ENCODE measurements at places on chromosomes 7 and 10.
A peak's percentile ranks its signal among the peaks of the same experiment; 100 is the strongest.

GRCh38 chr10:74419958-74420375 is 268.9 kb downstream of the ADK start:
- peak; percentile 45 for DNase-seq

GRCh38 chr7:38127216-38128207 is 50.5 kb upstream of the STARD3NL start:
- no peak for DNase-seq

DNA sequence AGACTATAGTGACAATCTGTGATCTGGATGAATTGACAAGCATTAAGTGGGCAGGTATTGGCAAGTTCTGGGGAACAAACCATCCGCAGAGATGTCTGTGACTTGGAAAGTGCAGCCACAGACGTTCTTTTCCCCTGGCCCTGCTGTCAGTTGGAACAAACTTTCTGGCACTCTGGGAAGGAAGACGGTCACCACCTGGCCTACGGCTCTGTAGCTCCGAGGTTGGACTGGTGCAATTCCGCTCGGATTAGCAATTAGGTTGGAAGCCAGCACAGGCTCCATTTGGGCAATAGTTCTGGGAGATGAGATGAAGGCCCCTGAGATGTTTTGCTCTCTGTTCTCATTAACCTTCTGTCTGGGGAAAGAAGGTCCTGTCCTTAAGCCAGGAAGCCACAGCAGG is 437.5 kb downstream of the CALN1 start:
- DNase-seq: no peak

GRCh38 chr7:159142730-159143129 is 1.9 kb downstream of the VIPR2 start:
- no peak for DNase-seq

DNA sequence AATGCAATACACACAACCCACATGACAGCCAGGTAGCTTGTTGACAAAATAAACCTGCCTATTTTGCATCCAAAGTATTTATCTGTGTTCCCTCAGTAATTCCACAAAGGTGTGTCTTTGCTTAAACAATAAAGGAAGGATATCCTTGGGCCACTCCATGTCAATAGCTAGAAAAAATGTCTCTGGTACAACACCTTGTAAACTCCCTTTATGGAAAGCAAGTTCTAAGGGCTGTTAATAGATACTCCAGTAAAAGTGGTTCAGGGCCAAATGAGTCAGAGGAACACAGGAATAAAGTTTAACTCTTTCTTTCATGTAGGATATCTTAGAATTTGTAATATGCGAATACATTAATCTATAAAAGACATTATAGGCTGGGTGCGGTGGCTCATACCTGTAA is 96.9 kb upstream of the LRRTM3 start:
- DNase-seq: no peak

DNA sequence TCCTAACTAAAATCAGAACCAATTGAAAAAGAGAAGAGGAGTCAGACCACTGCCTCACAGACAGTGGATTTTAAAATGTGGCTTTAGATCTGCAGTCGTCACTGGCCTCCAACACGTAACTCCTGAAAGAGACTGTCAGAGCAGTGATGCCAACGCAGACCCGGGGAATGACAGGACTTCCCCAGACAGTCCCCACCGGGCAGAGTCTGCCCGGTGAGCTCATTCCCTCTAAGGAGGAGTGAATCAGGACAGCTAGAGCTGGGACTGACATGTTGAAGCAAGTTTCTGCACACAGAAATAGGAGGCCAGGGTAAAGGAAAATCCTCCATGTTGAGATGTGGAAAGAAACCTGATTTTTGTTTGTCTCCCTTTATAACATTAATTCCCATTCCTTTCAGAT is 105.0 kb downstream of the TES start:
- DNase-seq: no peak

DNA sequence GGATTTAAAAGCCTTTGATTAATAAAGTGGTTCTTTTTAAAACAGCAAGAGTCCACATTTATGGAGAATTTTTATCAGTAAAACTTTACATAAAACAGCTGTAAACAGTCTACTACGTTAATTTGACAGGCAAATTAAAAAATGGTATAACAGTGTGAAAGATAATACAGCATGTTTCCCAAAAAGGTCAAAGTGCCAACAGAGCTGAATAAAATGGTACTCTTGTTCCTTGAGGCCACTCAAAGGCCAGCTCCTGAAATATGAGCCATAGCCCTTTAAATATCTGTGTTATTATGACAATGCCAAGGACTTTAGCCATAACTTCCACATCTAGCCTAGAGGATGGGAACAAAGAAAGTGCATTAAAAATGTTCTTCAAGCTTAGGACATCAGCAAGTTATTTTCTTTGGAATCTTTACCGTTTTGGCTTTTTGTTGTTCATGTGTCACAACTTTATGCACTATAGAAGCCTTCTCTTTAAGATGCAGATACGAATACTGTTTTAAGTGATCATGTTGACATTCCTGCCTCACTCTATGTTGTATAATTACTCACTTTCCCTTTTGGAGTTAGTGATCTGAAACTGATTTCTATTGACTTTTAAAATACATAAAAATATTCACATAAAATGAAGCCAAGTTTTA is 165.6 kb downstream of the RNLS start:
- DNase-seq: no peak

- DNase-seq: peak; percentile 1
Observed at GRCh38 chr7:146635205-146636032, 518.8 kb downstream of the CNTNAP2 start.

- DNase-seq: no peak
Observed at GRCh38 chr10:59708816-59709394, 745 bp downstream of the SLC16A9 start.

GRCh38 chr10:73785721-73786511 is 510 bp downstream of the ZSWIM8 start:
- no peak for DNase-seq

- DNase-seq: no peak
Observed at GRCh38 chr7:114527589-114527988, 113.0 kb downstream of the FOXP2 start.

GRCh38 chr10:44931621-44932516 is 20.7 kb downstream of the TMEM72 start:
- no peak for DNase-seq

DNA sequence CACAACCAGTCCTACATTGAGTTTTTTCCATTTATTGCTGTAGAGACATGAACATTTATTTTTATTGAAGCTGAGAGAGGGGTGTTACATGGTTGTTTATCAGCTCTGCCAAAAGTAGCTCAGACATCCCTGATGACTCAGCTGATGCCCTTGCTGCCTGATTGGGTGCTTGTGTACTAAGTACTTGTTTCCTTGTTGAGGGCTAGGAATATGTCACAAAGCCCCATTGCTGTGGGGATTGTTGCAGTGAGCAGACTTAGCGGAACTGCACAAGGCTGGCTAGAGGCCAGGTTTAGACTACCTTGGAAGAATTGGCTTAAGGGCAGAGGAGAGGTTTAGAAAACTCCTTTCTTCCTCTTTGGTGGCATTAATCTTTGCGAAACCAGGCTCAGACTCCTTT is 110.6 kb downstream of the AUTS2 start:
- no peak for DNase-seq

GRCh38 chr7:141369422-141369821 is 181.8 kb upstream of the AGK start:
- DNase-seq: no peak

GRCh38 chr10:124737708-124738107 is 6.5 kb downstream of the FAM53B start:
- no peak for DNase-seq

- DNase-seq: no peak
Observed at GRCh38 chr10:131848296-131848695, 52.5 kb upstream of the PPP2R2D start.

- DNase-seq: no peak
Observed at GRCh38 chr10:124325633-124325914, 93.1 kb downstream of the OAT start.

- peak; percentile 50 for DNase-seq
Observed at GRCh38 chr10:108911814-108912541, 1011.3 kb downstream of the XPNPEP1 start.

DNA sequence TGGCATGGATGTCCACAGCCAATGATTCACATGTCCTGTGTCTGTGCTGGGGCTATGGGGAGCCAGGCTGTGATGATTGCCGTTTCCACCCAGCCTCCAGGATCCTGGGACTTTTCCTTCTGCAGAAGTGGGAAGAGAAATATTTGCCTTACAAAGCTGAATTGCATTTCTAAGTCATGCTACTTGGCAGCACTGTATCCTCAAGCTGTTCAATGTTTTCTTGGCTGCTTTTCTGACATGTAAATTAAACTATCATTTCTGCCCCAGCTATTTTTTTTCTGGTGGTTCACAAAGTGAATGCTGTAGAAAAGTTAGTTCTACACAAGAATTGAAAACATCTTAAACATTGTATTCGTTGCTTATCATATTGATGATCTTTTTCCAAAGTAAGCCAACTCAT is 51.9 kb upstream of the TCERG1L start:
- no peak for DNase-seq

- no peak for DNase-seq
Observed at GRCh38 chr7:97871659-97872024, 566 bp downstream of the ASNS start.

- DNase-seq: no peak
Observed at GRCh38 chr7:602341-603141, 82.9 kb upstream of the PDGFA start.

DNA sequence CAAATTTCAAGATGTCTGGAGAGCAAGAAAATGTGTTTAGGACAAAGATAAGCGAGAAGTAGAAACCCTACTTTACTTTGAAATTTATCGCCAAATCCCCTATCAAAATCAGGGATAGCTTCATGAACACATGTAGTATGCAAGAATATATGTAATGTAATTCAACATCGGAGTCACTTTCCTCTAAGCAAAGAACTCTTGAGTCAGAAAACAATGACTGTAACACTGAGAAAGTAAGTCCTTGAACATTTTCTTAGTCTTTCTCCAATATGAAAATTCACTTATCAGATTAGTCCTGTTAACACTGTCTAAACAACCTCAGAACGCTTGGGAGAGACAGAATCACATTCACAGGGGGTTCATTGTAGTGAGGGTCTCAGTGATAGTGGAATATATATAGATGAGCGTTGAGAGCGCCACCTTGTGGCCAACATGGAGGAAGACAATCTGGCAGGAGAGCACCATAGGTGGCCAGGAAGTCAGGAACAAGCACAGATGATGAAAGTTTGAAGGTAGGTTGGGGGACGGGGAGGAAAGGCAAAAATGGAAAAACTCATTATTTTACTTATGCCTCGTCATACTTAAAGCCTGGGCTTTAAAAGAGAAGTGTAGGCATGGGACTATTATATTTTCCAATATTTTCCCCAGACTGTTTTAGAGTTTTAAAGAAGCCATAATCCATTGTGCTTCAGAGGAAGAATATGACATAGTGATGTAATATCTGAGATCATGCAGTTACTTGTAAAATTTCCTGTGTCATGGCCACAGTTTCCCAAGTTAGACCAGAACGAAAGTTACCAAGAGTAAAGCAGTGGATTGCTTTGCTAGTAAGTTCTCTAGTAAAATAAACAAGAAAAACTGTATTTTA is 115.5 kb upstream of the GNAI1 start:
- DNase-seq: peak; percentile 53

DNA sequence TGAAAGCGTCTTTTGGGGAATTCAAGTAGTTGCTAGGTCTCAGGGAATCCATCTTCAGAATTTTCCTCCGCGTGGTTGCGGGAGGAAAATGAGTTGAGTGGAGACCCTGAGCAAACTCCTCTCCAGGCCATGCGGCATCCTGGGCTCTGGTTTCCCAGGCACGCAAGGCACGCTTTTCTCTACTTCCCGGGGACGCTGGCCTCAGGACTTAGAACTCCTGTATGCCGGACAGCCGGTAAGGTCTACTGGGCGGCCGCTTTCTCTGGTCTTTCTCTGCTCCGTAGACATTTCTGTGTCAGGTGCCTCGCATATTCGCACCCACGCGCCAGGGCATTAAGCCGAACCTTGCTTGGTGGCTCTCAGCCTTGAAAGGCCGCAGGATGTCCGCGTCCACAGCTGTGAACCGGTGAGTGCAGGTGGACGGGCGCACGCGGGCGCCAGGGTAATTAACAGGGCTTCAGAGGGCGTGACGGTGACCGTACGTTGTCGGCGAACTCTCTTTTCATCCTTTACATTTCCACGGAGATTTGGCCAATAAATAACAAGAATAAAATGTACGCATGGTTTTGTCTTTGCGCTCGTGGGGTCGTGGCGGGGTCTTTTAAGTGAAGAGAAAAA is 992 bp upstream of the RBM20 start:
- no peak for DNase-seq
